WERI-Rb-1 (cell line): ENCODE measurements at places on chromosomes 7 and 10.

- peak; percentile 53 for DNase-seq
Observed at GRCh38 chr7:55185321-55185802, 166.5 kb downstream of the EGFR start.

- DNase-seq: no peak
Observed at GRCh38 chr10:124657806-124658205, 86.4 kb downstream of the FAM53B start.

DNA sequence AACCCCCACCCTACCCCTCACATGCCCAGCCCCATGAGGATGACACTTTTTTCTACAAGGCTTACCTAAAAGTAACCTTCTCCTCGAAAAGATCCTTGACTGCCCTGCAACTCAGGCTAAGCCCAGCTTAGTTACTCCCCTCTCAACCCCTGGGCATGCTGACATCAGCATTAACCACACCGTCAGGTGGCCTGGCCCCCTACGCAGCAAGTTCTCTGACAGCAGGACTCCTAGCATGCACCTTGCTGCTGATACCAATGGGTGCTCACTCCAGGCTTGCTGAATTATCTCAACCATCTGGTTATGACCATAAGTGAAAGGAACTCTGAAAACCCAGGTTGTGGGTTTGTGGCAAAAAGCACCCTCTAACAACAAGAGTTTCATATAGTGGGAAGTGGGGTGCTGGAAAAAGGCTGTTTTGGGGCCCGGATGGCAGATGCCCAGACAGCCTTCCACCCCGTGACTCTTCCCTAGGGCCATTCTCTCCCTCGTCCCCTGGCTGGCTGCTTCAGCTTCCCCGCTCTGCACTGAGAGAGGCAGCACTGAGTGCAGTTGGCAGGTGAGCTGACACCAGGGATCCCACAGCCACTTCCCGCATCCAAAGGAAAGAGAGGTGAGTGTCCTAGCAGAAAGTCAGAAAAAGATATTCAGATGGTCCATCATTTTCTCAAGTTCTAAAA, 518.9 kb downstream of the KCNMA1 start:
- DNase-seq: peak; percentile 14

DNA sequence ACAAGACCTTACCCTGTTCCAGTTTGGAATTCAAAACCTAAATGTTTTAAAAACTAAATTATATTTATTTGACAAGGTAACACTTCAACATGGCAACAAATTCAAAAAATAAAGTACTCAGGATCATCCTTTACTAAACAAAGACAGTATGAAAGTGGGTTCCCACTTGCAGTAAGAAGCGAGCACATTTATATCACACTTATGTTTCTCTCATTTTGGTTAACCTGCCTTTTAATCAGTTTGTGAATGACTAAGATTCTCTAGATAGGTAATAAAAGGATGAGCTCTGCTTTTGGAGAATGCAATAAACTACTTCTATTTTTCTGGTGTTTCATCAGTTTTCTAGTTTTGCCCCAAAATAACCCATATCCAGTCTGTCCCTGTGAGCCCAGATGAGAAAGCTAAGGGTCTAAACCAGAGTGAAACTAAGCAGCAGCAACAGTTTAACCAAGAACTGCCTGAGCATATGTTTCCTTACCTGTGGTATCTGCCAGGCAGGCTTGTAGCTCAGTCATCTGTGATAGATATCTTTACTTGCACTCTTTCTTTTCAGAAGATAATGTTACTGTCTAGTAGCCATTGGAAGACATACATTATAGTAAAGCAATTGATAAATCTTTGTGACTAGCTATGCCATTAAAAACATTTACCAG, 64.1 kb downstream of the ABLIM1 start:
- no peak for DNase-seq

DNA sequence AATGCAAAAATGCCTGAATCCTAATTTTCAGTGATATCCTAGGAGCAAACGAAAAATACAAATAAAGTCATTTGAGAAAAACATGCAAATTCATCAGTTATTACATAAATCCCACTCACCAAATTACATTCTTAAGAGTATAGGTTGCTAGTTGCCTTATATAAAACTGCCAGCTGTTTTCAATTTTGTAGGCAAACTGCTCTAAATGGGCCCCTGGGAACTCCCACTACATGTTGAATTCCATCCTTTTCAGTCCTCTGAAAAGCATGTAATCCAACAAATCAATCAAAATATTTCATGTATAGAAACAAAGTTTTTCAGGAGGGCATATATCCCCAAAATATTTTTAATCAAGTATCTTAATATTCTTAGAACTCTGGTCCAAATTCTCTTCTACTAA, 2.1 kb upstream of the JMJD1C start:
- no peak for DNase-seq

- DNase-seq: no peak
Observed at GRCh38 chr10:89255793-89256192, 4.2 kb upstream of the LIPA start.

DNA sequence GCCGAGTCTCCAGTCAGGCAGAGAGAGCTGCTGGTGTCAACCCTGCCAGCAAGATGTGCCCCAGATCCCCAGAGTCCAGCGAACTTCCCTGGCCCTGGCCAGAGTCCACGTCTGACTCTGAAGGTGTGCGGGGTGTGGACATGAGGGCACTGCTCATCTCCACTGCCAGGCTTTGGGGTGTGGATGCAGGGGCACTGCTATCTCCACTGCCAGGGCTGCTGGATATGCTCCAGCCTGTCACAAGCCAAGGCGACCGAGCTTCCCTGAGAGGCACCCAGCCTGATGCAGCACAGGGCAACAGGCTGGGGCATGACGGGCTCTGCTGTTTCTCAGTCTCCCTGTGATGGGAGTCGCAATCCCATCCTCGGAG, 596.8 kb downstream of the PTPRN2 start:
- DNase-seq: no peak

- DNase-seq: no peak
Observed at GRCh38 chr10:128098631-128099030, 27.6 kb downstream of the MKI67 start.

GRCh38 chr7:135121868-135122267, 26.0 kb upstream of the TMEM140 start:
- peak; percentile 94 for DNase-seq

DNA sequence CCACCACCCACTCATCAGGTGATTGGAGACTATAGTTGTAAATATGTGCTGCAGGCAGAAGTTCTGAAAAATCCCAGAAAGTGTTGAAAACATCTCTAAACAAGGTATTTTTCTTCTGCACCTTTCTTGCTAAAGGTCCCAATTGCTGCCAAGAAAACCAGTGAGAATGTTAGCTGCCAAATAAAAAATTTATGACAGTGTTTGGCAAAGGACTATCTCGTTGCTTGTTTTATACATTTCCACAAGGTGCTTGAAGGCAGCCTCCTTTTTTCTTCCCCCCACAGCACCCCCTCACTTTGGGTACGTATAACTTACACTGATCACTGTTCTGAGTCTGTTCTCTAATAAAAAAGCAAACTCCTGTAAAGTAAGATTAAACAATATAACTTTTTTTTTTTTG, 158.6 kb upstream of the TCF7L2 start:
- DNase-seq: no peak

- DNase-seq: no peak
Observed at GRCh38 chr7:71782051-71782450, 630.1 kb downstream of the CALN1 start.

DNA sequence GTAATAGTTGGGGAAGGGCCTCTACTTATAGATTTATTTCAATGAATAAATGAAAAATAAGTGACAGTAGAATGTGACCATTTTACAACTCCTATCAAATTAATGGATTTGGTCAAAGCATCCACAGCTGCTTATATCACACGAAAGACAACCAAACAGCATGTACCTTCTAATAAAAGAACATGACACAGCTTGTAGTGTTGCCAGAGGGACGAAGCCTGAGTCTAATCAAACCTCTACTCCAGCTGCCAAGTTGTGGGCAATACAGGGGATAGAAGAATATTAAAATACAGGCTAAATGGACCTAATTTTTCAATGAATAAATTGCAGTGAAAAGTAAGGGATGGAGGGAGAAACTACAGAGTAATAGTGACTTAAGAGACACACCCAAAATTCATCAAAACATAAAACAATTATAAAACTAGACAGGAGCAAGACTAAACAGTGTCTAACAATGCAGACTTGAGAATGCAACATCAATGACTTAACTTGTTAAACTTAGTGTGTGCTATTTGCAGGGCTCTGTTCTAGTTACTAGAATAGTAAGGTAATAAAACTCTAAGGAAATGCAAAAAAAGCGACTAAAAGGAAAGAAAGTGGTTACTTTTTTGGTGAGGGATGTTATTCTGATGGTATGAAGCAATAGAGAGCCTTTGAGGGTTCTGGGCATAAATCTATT, 853.8 kb downstream of the GRM8 start:
- no peak for DNase-seq

- DNase-seq: no peak
Observed at GRCh38 chr10:11049806-11050205, 32.1 kb downstream of the CELF2 start.

GRCh38 chr7:27453702-27454405, 208.8 kb downstream of the HIBADH start:
- DNase-seq: no peak

DNA sequence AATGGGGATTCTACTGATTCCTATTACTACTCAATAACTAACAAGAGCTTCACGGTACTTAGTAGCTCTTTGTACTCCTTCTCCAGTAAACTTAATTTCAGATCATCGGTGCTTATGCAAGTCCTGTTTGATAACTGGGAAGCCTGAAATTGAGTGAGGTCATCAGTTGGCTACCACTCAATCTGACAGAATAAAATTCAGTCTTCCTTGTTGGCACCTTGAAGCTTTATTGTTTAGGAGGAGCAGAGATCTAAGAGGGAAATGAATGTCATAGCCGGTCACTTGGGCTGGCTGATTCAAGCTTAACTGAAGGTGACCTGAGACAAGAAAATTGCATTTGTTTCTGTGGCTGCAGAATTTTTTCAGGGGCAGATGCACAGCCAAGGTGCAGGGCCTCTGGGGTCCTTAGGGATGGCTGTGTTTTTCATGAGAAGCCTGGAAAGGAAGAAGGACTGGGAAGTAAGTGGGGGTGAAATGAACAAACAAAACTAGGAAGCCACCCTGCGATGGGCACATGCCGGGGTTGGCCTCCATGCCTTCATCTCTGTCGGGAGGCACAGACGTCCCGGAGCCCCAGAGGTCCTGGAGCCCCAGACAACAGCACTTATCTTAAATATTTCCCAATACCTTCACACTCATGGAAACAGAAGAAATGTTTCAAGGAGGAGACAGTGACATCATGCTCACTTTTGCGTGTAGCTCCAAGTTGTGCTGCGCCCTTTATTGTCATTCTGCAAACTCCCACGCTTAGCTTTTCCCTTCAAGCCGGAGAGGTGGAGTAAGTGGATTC, 85.0 kb upstream of the KIF5B start:
- DNase-seq: no peak

GRCh38 chr10:82668221-82668895, 793.4 kb downstream of the NRG3 start:
- no peak for DNase-seq

GRCh38 chr7:156148547-156148946, 336.3 kb upstream of the SHH start:
- DNase-seq: no peak

- no peak for DNase-seq
Observed at GRCh38 chr7:94701555-94701973, 45.6 kb upstream of the SGCE start.

GRCh38 chr7:147161405-147161804, 1044.8 kb downstream of the CNTNAP2 start:
- DNase-seq: no peak

DNA sequence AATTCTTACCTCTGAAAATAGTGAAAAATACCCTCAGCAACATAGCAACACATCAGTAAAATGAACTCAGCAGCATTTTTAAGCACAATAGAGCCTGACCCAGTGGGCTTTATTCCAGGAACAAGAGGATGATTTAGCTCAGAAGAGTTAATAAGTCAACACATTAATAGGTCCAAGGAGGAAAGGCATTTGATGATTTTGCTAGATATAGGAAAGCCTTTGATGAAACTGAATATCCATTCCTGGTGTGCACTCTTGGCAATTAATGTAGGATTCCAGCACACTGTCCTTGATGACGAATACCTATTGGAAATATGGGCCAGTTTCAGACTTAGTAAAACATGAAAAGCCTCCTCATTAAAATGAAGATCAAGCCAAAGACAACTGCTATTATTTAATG, 42.5 kb downstream of the RASGEF1A start:
- no peak for DNase-seq

GRCh38 chr7:1961701-1962276, 271.0 kb downstream of the MAD1L1 start:
- no peak for DNase-seq

- no peak for DNase-seq
Observed at GRCh38 chr7:32569388-32570289, 74.3 kb downstream of the AVL9 start.

DNA sequence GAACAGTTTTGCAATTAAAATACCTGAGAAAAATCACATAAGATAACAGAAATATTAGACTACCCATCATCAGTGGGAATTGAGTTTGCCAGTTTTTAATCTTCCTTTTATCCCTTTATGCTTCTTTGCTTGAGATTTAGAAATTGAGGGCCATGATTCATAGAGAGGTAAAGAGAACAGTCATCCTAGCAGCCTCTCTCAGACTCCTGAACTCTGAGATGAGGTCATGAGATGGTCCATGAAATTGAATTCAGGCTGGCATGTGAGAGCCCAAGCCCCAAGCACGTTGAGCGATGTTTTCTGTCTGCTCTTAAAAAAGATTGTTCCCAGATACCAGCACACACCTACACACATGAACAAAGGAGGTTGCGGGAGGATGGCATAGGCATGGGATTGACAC, 91.1 kb downstream of the CREB5 start:
- no peak for DNase-seq

- DNase-seq: peak; percentile 76
Observed at GRCh38 chr10:91885362-91886079, 23.8 kb downstream of the FGFBP3 start.

DNA sequence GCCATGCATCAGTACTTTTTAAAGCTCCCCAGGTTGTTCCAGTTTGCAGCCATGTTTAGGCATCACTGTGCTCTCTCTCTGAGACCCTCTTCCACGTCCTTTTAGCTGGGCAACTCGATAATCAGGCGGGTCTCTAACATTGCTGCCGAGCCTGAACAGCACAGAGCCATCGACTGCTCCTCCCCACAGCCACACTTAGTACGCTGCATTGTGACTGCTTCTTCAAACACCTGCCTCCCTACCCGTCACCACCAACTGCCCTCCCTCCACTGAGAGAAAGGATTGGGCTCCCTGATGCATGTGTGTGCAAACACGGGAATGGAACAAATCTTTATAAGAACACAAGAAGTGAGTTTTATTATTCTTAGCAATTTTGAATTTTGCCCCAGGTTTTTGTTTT, 11.4 kb upstream of the TACR2 start:
- DNase-seq: no peak

- DNase-seq: no peak
Observed at GRCh38 chr10:34102893-34103506, 712.1 kb downstream of the PARD3 start.

DNA sequence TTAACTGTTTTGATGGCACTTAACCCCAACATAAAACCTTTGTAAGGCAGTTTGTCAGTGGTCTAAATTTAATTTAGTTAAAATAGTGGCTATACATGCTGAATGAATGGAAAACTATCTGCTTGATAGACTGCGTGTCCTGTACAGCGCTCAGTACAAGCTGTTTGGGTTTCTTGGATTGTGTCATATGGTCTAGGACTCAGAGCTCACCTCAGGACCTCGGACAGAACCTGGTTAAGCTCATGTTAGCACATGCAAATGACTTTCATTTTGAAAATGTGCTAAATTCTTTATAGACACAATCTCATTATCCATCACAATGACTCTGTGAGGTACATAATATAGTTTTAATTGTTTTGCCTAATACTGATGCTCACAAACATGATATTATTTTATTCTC, 55.7 kb upstream of the RELN start:
- no peak for DNase-seq
